ENCODE measurements at places on chromosomes 1 and 21. TPM values are rescaled to one million over a fixed set of nuclear protein-coding genes. Genes with fewer than 3 reads are reported as not detected.
A peak's percentile ranks its signal among the peaks of the same experiment; 100 is the strongest.

- H3K27ac ChIP-seq: no peak overlapping the region
- no peaks in the 10 kb centered on the region for H3K4me1 ChIP-seq
- H3K4me3 ChIP-seq: no peak overlapping the region
- no peaks in the 10 kb centered on the region for H3K27me3 ChIP-seq
- no peaks in the 10 kb centered on the region for H3K36me3 ChIP-seq
Observed at GRCh38 chr1:56060906-56061305, 518.5 kb downstream of the PLPP3 start.

GRCh38 chr1:234240680-234241079, 132.6 kb upstream of the COA6 start:
- H3K36me3 ChIP-seq: peaks cover 82% of the 10 kb centered on the region
- H3K27me3 ChIP-seq: no peaks in the 10 kb centered on the region
- no peak for DNase-seq
- H3K27ac ChIP-seq: no peak overlapping the region
- peaks cover 44% of the 10 kb centered on the region for H3K4me1 ChIP-seq

- H3K4me3 ChIP-seq: no peak overlapping the region
- no peak overlapping the region for H3K27ac ChIP-seq
- no peaks in the 10 kb centered on the region for H3K4me1 ChIP-seq
- peaks cover 23% of the 10 kb centered on the region for H3K36me3 ChIP-seq
- H3K27me3 ChIP-seq: no peaks in the 10 kb centered on the region
Observed at GRCh38 chr1:50832167-50832566, 127.9 kb downstream of the FAF1 start.

DNA sequence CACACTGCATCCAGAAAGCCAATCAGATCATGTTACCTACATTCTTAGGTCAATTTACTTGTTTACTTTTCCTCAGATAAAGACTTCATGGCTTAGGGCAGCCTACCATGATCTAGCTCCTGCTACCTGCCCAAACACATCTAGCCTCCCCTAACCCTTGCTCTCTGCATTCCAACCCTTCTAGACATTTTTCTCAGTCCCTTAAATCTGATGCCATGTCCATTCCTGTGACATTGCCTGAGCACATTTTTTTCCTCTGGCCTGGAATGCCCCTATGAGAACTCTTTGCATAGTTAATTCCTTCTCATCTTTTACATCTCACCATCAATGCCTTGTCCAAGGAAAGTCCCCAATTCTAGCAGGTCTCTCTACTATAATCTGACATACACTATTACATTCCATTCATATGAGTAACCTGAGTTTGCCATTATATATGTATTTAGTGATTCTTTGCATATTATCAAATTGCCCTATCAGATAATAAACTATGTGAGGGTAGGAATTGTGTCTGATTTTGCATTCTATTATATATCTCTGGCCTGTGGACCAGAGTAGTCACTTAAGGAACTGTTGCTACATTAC, 166.9 kb downstream of the COL11A1 start:
- no peak overlapping the region for H3K4me3 ChIP-seq
- H3K27ac ChIP-seq: no peak overlapping the region
- no peaks in the 10 kb centered on the region for H3K27me3 ChIP-seq
- H3K4me1 ChIP-seq: no peaks in the 10 kb centered on the region
- no peak for DNase-seq

DNA sequence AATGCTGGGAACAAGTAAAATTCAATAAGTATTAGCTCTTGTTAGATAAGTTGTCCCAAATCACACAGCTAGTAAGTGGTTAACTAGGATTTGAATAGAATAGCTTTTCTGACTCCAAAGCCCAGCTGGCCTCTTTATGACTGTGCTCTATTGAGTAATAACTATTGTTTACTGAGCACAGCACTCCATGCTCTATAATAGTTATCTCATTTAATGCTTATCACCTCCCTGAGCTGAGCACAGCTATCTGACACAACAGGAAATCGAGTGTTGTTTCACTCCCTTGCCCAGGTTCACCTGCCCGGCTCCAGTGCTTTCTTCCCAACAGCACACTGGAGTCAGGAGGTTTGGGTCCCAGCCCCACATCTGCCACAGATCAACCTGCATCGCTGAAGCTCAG, 38.8 kb upstream of the STMN1 start:
- H3K27ac ChIP-seq: no peak overlapping the region
- no peaks in the 10 kb centered on the region for H3K27me3 ChIP-seq
- H3K36me3 ChIP-seq: no peaks in the 10 kb centered on the region
- no peak overlapping the region for H3K4me3 ChIP-seq
- no peaks in the 10 kb centered on the region for H3K4me1 ChIP-seq

DNA sequence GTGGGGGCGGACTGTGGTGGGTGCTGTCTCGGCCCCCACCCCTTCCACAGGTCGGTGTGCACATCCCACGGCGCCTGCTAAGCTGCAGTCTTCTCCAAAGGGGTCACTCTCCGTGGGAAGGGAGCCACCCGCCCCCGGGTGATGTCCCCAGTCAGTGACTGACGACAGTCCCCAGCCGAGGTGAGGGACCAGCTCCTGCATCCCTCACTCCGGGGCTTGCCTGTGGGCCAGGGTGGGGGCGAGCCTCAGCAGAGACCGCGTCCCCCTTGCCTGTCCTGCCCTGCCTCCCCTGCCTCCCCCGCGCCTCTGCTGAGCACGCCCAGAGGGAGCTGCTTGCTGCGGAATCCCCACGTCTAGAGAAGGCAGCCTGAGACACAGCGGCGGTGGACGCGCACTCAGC, 35.9 kb upstream of the PDE9A start:
- no peak overlapping the region for H3K27ac ChIP-seq
- H3K4me3 ChIP-seq: no peak overlapping the region
- H3K4me1 ChIP-seq: no peaks in the 10 kb centered on the region
- DNase-seq: no peak

- H3K36me3 ChIP-seq: no peaks in the 10 kb centered on the region
- H3K27me3 ChIP-seq: peaks cover 10% of the 10 kb centered on the region
- H3K4me1 ChIP-seq: no peaks in the 10 kb centered on the region
Observed at GRCh38 chr1:37143800-37144199, 109.5 kb upstream of the GRIK3 start.

- DNase-seq: no peak
- no peaks in the 10 kb centered on the region for H3K4me1 ChIP-seq
- no peak overlapping the region for H3K27ac ChIP-seq
Observed at GRCh38 chr1:203447151-203447550, 28.5 kb upstream of the PRELP start.

GRCh38 chr21:38244885-38245869, 11.6 kb upstream of the KCNJ15 start:
- peaks cover 12% of the 10 kb centered on the region for H3K27me3 ChIP-seq
- H3K36me3 ChIP-seq: no peaks in the 10 kb centered on the region
- H3K4me3 ChIP-seq: peak overlapping the region; percentile 12

DNA sequence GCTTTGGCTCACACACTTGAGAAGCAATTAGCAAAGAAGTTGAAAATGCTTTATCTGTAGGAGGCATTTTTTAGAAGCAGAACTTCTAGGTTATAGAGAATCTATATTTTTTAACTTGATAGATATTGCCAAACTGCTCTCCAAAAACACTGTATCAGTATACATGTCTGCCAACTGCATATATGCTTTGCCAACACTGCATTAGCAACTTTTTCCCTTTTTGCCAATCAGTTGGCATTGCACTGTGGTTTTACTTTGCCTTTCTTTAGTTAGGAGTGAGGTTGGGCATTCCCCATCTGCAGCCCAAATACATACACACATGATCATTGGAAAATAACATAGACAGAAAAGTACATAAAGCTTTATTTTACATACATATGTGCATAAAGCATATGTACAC, 15.0 kb downstream of the PADI3 start:
- no peak for DNase-seq
- H3K36me3 ChIP-seq: no peaks in the 10 kb centered on the region
- H3K27me3 ChIP-seq: peaks cover 17% of the 10 kb centered on the region
- no peak overlapping the region for H3K27ac ChIP-seq
- no peak overlapping the region for H3K4me3 ChIP-seq

- no peaks in the 10 kb centered on the region for H3K36me3 ChIP-seq
- no peak for DNase-seq
- H3K27ac ChIP-seq: no peak overlapping the region
Observed at GRCh38 chr1:159291424-159291823, 10.7 kb upstream of the FCER1A start.

GRCh38 chr1:84428235-84428634, 30.0 kb downstream of the DNASE2B start:
- no peak overlapping the region for H3K27ac ChIP-seq
- H3K27me3 ChIP-seq: peaks cover 2% of the 10 kb centered on the region
- no peak overlapping the region for H3K4me3 ChIP-seq

DNA sequence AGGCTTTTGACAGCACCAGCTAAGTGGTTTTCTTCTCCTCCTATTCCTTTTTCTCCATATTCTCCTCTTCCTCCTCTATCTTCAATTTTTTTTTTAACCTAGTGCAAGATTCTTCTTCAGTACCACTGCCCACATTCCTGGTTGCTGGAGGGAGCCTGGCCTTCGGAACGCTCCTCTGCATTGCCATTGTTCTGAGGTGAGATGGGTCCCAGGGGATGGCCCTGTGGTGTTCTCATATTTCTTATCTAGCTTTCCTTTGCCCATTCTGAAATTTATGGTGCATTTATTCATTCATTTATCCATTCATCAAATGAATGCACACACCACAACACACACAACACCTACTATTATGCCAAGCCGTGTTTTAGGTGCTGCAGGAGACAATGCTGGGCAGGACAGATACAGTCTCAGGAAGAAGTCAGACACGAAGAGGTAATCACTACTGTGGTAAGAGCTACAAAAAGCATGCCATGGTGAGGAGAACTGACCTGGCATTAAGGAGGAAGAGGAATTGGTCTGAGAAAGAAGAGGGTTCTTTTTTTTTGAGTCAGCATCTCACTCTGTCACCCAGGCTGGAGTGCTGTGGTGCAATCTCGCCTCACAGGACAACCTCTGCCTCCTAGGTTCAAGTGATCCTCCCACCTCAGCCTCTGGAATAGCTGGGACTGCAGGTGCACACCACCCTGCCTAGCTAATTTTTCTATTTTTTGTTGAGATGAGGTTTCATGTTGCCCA, 47.5 kb upstream of the TDRD10 start:
- H3K36me3 ChIP-seq: peaks cover 1% of the 10 kb centered on the region
- H3K4me1 ChIP-seq: peaks cover 11% of the 10 kb centered on the region
- H3K27ac ChIP-seq: no peak overlapping the region
- peaks cover 29% of the 10 kb centered on the region for H3K27me3 ChIP-seq

DNA sequence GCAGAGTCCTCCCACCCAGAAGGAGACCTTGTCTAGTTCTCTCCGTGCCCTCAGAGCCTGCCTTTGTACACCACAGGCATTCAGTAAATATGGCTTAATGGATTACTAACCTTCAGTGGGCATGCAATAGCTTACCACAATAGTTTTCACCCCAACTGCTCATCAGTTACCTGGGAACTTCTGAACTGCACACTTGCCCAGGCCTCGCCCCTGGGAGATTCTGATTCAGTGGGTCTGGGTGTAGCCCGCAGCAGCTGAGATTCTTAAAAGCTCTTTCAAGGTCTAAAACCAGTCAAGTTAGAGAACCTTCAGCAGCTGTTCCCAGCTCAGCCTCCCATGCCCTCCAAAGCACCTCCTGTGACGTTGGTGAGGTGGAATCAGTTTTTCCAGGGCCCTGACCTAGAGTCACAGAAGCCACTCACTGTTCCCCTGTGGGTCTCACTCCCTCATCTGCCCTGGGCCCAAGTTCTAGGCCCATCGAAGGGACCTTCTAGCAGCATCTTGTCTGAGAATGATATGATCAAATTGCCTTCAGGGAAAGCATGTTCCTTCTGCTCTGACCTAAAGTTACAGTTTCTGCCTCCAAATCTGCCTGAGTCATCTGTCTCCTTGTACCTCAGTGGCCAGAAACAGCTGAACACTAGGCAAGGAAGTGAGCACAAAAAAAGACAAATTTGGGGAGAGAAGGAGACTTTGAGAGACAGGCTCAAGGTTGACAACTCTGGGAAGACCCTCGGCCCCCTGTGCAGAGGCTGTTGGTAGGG, 10.8 kb downstream of the ASAP3 start:
- H3K27me3 ChIP-seq: peaks cover 7% of the 10 kb centered on the region
- H3K4me3 ChIP-seq: no peak overlapping the region
- no peak for DNase-seq

- H3K4me1 ChIP-seq: peaks cover 2% of the 10 kb centered on the region
- H3K4me3 ChIP-seq: no peak overlapping the region
- H3K27ac ChIP-seq: no peak overlapping the region
- DNase-seq: no peak
Observed at GRCh38 chr1:93567255-93567918, 114.2 kb downstream of the BCAR3 start.

GRCh38 chr1:3742439-3743298, 9.6 kb upstream of the CCDC27 start:
- H3K36me3 ChIP-seq: no peaks in the 10 kb centered on the region
- H3K27me3 ChIP-seq: no peaks in the 10 kb centered on the region
- H3K4me3 ChIP-seq: no peak overlapping the region
- H3K4me1 ChIP-seq: peaks cover 11% of the 10 kb centered on the region
- no peak overlapping the region for H3K27ac ChIP-seq

DNA sequence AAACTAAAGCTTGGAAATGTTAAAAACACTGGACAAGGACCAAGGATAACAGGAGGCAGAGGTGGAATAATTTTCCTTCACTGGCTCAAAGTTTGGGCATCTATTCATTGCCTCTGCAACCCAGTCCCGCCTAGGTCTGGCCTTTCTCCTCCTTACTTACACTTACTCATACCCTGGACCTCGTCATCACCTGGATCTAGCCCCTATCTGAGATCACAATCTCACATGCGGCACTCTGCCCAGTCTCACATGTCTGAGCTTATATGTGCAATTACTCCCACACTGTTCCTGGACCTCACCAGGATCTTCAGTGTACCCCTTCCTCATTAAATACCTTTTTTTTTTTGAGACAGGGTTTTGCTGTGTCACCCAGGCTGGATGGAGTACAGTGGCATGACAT, 37.6 kb downstream of the NVL start:
- no peak overlapping the region for H3K4me3 ChIP-seq
- H3K27ac ChIP-seq: no peak overlapping the region
- no peaks in the 10 kb centered on the region for H3K4me1 ChIP-seq
- no peak for DNase-seq

DNA sequence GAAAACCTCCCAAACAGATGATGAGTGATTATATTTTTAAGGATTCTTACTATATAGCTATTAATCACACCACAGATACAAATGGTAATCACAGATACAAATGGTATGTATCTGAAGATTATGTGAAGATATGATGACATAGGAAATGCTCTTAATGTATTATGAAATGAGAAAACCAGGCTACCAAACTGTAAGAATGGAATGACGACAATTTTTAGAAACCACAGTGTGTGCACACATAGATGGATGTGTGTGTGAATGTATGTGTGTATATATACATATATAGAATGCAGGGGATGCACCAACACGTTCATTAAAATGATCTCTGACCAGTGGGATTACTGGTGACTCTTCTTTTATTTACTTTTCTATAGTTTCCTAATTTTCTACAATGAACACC, 21.5 kb upstream of the ENAH start:
- peaks cover 14% of the 10 kb centered on the region for H3K4me1 ChIP-seq
- H3K4me3 ChIP-seq: no peak overlapping the region
- peaks cover 43% of the 10 kb centered on the region for H3K27me3 ChIP-seq

GRCh38 chr1:232944347-232944746, 6.1 kb upstream of the NTPCR start:
- DNase-seq: no peak
- H3K4me3 ChIP-seq: peak overlapping the region; percentile 0
- H3K27me3 ChIP-seq: no peaks in the 10 kb centered on the region
- peaks cover 17% of the 10 kb centered on the region for H3K4me1 ChIP-seq
- H3K27ac ChIP-seq: peak overlapping the region; percentile 2

- H3K4me3 ChIP-seq: peak overlapping the region; percentile 4
- peaks cover 42% of the 10 kb centered on the region for H3K36me3 ChIP-seq
- H3K27me3 ChIP-seq: no peaks in the 10 kb centered on the region
- H3K27ac ChIP-seq: no peak overlapping the region
- peaks cover 49% of the 10 kb centered on the region for H3K4me1 ChIP-seq
- no peak for DNase-seq
Observed at GRCh38 chr1:9665193-9665592, 13.7 kb downstream of the PIK3CD start.

PAQR6 gene
- 7.0 TPM for total RNA-seq

TMPRSS15 gene
- total RNA-seq: not detected

KCNN3 gene
- total RNA-seq: not detected

NBPF4 gene
- total RNA-seq: 0.11 TPM

FCGR3B gene
- total RNA-seq: not detected

MARK1 gene
- not detected for total RNA-seq

FAM43B gene
- not detected for total RNA-seq
